Activated T-helper 1 cell treated with anti-CD3 and anti-CD28 coated beads, Interleukin-2, amount 50 U/mL, for 16 hours (primary cell): ENCODE measurements at places on chromosomes 11 and 22.

DNA sequence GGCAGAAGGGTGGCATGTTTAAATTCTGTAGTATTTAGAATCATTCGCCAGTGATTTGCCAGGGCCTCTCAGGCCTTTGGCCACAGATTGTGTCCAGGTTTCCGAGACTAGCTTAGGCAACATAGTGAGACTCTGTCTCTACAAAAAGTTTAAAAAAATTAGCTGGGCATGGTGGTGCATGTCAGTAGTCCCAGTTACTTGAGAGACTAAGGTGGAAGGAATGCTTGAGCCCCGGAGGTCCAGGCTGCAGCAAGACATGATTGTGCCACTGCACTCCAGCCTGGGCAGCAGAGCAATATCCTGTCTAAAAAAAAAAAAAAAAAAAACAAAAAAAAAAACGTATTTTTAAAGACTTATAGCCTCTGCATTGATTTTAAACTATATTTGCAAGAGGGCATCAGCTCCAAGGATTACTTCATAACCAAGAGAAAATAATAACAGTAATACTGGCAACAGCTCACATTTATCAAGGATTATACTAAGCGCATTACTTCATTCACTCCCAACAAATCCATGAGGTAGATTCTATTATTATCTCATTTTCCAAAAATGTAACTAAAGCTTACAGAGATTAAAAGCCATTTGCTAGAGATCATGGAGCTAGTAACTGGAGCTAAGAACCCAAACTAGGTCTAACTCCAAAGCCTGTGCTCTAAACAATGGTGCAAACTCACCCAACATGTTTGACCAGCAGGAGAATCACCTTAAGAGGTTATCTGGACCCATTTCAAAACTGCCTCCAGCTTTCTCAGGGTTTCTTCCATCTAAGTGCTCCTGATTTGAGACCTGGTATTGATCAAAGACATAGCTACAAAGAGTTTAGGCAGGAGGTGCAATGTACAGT lies 32.6 kb upstream of the SLC6A5 start:
- DNase-seq, result no peak

DNA sequence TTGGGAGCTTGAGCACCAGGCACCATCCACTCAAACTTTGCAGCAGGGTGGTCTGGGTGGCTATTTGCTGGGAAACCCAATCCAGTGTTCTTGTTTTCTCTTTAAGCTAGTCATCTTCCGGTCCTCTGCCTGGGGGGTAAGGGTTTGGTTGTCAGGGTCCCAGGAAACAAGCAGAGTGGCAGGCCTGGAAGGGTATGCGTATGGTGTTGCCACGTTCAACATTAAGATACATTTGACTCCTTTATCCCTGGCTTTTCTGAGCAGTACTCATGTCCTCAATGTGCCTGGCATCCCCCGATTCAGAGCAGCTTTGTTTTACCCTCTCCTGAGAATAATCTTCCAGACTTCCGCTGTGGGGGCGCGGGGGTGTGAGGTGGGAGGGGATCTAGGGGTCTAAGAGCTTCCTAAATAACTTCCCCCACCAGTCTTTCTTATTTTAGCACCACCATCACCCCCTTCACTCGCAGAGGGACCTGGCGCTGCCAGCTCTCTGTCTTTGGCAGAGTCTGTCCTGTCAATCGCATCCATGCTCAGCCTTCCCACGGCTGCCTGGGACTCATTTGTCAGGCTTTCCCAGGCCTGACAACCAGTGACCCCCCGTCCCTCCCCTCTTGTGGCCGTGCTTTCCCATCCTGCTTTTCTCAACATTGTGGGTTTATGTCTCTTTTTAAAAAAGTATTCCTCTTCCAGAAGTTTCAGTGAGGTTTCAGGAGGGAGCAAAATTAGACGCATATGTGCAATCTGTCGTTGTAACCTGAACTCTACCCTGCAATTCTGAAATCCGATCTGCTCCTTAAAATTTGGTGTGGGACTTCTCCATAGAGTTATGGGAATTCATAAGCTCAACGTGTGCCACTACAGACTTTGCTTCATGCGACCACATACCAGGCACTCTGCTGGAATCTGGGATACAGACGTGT lies 27.0 kb upstream of the RBFOX2 start:
- DNase-seq, result no peak

DNA sequence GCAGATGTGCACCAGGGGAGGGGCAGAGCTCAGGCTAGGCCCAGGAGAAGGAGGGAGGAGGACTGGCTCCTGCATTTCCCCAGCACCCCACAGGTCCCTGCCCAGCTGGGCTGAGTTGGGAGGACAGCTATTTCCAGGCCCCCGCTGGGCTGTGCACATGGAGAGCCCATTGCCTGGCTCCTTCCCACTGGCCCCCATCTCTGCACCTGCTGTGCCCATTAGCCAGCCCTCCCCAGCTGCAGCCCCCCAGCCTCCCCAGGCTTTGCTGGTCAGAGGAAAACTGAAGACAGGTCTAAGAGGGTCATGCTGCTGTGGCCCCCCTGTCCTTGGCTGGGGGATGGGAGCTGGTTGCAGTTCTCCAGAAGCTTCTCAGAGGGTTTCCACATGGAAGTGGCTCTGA lies 81.8 kb upstream of the SHANK2 start:
- DNase-seq, result no peak

GRCh38 chr11:64535811-64536210 lies 55.2 kb upstream of the SLC22A12 start:
- DNase-seq, result no peak

GRCh38 chr22:47406896-47407295 lies 644.4 kb downstream of the TBC1D22A start:
- DNase-seq, result no peak

- DNase-seq, result no peak
Measured at GRCh38 chr11:109939166-109939810, 153.9 kb upstream of the ZC3H12C start.
